Posterior cingulate gyrus (tissue), 11 donors: ENCODE measurements at places on chromosomes 6 and 20.

- no peak for DNase-seq
Measured at GRCh38 chr20:40965671-40966070, 63.0 kb upstream of the TOP1 start.

DNA sequence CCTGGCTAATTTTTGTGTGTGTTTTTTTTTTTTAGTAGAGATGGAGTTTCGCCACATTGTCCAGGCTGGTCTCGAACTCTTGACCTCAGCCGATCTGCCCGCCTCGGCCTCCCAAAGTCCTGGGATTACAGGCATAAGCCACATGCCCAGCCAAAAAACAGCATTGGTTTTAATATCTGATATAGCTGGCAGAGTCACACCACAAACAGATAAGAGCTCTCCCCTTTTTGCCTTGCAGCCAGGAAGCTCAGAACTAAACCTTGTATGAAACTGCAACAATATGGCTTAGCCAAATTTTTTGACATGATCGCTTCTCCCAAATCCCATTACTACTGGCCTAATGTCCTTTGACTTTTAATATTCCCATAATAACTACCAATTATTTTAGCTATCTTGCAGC lies 4.9 kb downstream of the ACOT8 start:
- DNase-seq: no peak

GRCh38 chr20:478010-478948 lies 15.9 kb upstream of the TBC1D20 start:
- DNase-seq: no peak

DNA sequence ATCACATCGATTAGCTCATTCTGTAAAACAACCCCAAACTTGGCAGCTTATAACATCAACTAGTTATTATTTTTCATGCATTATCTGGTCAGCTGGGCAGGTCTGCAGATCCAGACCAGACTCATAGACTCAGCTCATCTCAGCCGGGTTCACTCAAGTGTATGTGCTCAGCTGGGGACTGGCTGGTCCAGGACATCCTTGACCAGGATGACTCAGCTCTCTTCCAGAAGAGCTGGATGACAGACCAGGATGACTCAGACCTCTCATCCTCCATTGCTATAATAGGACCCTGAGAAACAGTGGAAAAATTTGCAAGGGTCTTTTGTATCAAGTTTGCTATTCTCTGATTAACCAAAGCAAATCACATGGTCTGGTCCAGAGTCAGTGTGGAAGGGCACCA lies 312.5 kb upstream of the PLCB4 start:
- DNase-seq: no peak

- DNase-seq: no peak
Measured at GRCh38 chr6:119865466-119866350, 516.1 kb upstream of the MAN1A1 start.

- DNase-seq: no peak
Measured at GRCh38 chr6:152189736-152190135, 382.3 kb downstream of the ESR1 start.

DNA sequence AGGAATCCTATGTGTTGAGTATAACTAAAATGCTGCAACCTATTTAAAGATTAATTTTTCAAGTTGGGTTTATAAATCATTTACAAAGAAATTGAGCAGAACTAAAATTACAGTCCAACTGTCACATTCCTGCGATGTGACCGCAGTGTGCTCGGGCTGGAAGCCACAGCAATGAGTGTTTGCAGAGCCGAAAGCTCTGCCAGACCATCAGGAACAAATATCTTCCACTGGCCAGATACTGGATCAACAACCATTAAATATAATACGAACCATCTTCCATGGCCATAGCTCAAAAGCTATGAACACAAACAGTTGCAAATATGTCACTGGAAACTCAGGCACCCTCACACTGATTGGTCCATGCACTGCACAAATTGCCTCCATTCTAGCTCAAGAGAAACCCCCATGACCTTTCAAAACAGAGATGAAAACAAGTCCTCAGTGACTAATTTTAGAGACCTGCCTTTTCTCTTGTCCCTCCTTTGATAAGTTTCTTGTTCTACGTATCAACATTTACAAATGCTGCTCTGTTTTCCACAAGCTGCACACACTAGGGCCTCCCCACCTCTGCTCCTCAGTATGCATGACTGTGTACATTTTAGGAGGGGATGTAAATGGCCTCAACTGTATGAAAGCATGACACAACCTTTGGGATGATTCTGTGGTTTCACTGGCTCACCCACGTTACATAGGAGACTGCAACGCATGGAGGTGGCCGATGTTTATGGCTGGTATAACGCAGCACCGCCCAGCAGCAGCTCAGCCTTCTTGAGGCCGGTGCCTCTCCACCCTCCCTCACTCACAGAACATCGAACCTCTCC lies 171.7 kb downstream of the WDR27 start:
- DNase-seq: no peak

DNA sequence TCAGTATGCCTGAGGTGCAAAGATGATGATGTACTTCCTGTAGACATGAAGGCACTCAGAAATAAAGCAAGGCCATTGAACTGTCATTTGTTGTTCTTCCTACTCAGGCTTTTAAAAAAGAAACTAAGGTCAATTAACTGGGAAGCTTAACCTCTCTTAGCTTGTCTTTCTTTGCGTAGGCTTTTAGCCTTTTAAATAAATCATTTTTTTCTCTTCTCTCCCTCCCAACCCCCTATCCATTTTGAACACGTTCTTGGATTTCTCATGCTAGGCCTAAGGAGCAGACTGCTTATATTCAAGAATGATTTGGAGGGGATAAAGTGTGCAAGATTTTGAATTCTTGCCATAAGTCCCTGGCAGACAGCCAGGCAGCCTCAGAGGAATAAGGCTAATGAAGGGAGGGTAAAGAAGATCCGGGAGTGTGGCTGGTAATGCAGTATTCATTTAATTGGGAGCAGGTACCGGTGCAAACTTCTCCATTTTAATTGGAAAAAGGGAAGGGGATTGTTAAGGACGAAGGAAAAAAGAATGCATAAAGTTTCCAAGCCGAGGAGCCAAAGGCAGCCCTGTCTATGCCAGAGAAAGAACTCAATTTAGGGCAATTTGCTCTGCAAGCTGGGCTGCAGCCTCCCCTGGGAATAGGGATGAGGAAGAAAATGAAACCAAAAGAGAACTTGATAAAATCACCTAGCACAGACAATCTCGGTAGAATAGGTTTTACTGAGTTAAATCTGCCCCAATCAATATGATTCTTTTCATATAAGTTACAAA lies 343.8 kb upstream of the MMS22L start:
- DNase-seq: no peak

GRCh38 chr6:101935732-101936131 lies 542.2 kb downstream of the GRIK2 start:
- DNase-seq: no peak

- no peak for DNase-seq
Measured at GRCh38 chr20:17910828-17911294, 57.7 kb downstream of the SNX5 start.

DNA sequence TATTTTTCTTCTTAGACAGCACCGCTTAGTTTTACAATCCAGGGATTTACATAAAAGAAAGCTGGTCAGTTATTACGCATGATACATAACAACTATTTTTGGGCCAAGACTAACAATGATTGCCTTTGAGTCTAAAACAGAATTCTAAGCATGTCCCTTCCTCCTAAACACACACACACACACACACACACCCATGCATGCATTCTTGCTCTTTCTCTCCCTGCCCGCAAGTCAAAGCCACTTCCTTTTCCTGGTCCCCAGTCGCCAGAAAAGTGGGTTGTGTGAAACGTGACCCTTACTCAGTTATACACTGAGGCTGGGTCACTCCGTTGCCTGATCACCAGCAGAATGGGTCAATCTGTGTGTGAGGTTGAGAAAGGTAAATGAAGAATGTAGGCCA lies 31.4 kb downstream of the FYN start:
- DNase-seq: no peak

GRCh38 chr6:56790414-56790813 lies 147.7 kb upstream of the DST start:
- DNase-seq: no peak

DNA sequence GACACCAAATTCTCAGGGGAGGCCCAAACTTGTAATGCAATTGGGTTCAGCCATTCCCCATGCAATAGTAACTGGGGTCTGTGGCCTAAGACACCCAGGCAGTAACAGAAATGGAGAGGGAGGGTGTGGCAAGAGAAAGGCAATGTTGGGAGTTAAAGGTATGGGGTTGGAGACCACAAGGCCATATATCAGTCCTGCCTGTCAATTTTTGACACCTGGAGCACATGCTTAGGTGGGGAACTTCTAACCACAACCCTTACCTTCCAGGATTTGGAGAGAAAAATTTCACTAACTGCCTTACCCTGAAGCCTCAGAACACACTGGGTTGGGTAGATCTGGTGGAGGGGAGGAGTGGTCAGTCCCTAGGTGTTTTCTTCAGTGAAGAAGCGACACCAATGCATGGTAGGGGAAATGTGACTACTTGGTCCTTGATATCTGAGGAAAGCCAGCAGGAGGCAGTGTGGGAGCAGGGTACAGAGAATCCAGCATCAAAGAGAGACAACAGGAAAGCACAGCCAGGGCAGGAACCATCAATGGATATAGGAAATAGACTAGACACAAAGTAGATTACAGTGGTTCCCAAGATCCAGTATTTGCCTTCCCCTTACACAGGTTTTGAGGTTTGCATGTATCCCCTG lies 6.8 kb upstream of the USP49 start:
- no peak for DNase-seq

GRCh38 chr20:32607727-32608663 lies 22.9 kb upstream of the NOL4L start:
- DNase-seq: no peak

GRCh38 chr6:82298012-82298411 lies 50.5 kb upstream of the IBTK start:
- DNase-seq: no peak

DNA sequence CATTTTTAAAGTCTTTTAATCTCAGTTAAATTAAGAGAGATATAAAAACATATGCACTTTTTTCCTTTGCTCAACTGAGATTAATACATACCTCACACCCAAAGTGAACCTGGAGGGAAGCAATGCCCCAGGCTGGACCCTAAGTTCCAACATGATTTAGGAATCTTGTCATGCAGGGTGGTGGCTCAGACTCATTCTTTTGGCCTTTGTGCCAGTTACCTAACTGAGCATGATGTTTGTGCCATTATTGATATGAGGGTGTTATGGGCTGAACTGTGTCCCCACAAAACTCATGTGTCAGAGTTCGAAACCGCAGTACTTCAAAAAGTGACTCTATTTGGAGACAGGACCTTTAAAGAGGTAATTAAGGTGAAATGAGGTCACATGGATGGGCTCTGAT lies 188.0 kb downstream of the ARHGAP18 start:
- no peak for DNase-seq

DNA sequence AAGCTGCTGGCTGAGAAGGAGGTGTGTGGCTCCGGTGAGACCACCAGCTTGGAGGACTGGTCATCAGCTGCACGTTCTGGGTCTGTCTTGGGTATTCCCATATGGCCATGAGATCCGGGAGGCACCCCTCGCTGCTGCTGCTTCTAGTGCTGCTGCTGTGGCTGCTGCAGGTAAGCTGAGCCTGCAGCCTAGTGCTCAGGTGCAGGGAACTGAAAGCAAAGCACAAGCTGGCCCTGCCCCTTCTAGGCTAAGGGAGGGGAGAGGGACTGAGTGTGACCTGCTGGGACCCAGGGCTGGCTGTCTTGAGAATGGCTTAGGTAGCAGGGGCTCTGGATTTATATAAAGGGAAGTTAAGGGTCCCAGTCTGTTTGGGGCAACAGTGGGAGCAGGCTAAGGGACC lies 403 bp downstream of the CDH26 start:
- no peak for DNase-seq

- peak; percentile 57 for DNase-seq
Measured at GRCh38 chr6:159217595-159218275, 48.5 kb downstream of the FNDC1 start.

- DNase-seq: no peak
Measured at GRCh38 chr6:18117136-18117535, 5.3 kb downstream of the NHLRC1 start.

DNA sequence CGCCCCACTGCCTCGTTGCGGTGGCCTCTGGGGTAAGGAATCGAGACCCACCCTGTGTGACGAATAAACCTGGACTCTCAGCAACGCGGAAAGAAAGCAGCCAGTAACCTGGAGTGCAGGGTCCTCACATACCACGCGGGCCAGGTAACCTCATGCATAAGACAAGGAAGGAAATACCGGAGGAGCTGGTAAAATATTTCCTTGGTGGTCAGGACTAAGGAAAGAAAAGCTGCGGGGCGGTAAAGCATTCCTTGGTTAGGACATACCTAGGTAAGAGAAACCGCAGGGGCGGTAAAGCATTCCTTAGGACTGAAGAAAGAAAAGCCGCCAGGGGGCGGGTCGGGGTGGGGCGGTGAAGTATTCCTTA lies 80.7 kb downstream of the SYTL3 start:
- no peak for DNase-seq

DNA sequence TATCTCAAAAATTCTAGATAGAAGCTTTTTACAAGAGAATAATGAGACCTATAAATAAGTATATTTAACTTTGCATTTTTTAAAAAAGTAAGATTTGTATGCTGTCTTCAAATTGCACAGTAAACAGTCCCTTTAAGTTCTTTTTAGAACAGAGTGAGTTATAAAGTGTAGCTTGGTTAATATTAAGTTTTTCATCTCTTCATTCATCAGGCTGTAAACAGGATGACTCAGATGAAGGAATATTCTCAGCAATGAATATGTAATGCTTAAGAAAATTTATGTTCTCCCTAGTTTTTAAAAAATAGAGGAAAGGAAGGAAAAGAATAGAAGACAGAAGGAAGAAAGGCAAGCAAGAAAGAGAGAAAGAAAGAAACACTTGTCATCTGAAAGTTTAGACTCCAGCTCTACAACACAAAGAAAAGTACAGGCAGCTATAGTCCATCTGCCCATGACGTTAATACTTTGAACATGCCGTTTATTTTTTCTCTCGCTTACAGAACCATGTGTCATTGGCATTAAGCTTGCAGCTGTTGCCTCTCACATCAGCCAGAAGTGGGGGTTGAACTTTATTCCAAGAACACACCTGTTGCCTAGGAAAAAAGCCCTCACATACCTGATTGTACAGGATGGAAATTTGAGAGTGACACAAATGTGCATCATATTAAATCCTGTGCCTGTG lies 36.1 kb downstream of the CAP2 start:
- no peak for DNase-seq

DNA sequence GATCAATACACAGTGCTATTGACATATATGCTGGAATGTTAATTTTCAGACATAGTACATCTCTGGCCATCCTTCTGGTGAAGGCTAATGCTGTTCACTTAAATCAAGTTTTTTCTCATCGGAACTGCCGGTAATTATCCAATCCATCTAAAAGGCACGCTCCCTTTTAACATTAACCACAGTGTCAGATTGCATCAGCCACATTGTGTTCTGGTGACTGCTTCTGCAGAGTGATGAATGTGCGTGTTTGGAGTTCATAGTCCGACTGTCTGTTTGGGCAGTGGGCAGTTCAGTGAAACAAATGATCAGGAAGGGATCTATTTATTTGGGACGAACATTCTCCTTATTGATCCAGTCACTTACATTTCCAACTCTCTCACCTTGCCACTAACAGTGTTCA lies 49.5 kb downstream of the SOBP start:
- no peak for DNase-seq

- DNase-seq: no peak
Measured at GRCh38 chr20:50332491-50332980, 141.9 kb downstream of the CEBPB start.

GRCh38 chr20:39049148-39049547 lies 87.0 kb downstream of the DHX35 start:
- no peak for DNase-seq
